ENCODE measurements at places on chromosomes 16 and 17.
A peak's percentile ranks its signal among the peaks of the same experiment; 100 is the strongest.

DNA sequence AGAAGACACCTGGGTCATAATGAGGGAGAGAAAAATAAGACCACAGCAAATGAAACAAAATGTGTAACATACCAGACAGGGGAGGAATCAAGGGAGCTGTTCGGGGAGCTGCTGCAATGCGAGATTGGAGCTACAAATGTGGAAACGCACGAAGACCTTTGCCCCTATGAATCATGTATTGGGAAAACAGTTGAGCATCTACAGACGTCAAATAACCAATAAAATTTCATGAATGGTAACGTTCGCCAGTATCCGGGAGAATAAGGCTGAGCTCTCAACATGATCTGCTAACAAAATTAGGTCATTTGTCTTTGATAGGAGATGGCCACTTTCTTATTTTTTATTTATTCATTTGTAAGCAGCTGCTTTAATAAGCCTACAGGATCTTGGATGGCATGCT, 486.2 kb upstream of the RBFOX1 start:
- no peak for DNase-seq

- no peak for DNase-seq
Observed at GRCh38 chr17:35344262-35344661, 29.2 kb downstream of the SLFN11 start.

GRCh38 chr16:4056161-4057105, 59.8 kb downstream of the ADCY9 start:
- peak; percentile 1 for DNase-seq

- DNase-seq, result no peak
Observed at GRCh38 chr17:9148905-9149525, 127.7 kb downstream of the NTN1 start.

DNA sequence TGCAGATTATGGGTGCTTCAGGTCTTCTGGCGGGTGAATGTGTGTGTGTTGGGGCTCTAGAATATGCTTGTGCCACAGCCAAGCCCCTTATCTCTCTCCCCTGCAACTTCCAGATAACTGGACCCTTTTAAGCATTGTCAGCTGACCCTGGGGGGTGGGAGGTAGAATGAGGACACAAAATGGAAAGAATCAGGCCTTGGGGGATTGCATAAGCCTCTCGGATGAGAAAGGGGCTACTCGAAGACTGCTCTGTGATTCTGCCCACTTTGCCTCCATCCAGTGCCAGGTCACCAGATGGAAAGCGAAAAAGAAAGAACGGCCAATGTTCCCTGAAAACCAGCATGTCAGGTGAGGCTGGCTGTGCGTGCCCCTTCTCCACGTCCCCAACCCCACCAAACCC, 13.8 kb downstream of the THRA start:
- no peak for DNase-seq

All from PC-3 (cell line).